Endothelial cell of umbilical vein (primary cell): ENCODE measurements at places on chromosomes 3 and 15. TPM values are rescaled to one million over a fixed set of nuclear protein-coding genes. Genes with fewer than 3 reads are reported as not detected.

The RHCG gene
- total RNA-seq: not detected in 2 replicates

The CACNA2D3 gene
- not detected in 2 replicates for total RNA-seq

The MLF1 gene
- total RNA-seq: 5.3 and 8.8 TPM in 2 replicates

The HDC gene
- not detected in 2 replicates for total RNA-seq

The HDGFL3 gene
- total RNA-seq: 155 and 156 TPM in 2 replicates

The BFSP2 gene
- not detected in 2 replicates for total RNA-seq

The HHLA2 gene
- not detected in 2 replicates for total RNA-seq

The GUCA1C gene
- total RNA-seq: not detected in 2 replicates

The ZMYND10 gene
- total RNA-seq: 0.38 and 0.51 TPM in 2 replicates
